Glutamatergic neuron (in vitro differentiated cells): ENCODE measurements at places on chromosomes 1 and 21. TPM values are rescaled to one million over a fixed set of nuclear protein-coding genes. Genes with fewer than 3 reads are reported as not detected.

Gene S100A1
- 35.4 TPM for total RNA-seq

Gene IL19
- total RNA-seq: not detected

Gene MFSD2A
- 5.6 TPM for total RNA-seq

Gene TNFRSF14
- 1.2 TPM for total RNA-seq

Gene ST3GAL3
- total RNA-seq: 16.5 TPM

Gene ALG14
- total RNA-seq: 4.7 TPM

Gene CRNN
- not detected for total RNA-seq

Gene LENEP
- 1.3 TPM for total RNA-seq

Gene VPS26C
- total RNA-seq: 60.3 TPM

Gene WDR64
- not detected for total RNA-seq

Gene ERVH48-1
- 0.59 TPM for total RNA-seq

Gene IFI6
- 1.4 TPM for total RNA-seq

Gene OR6K3
- total RNA-seq: not detected

Gene ADGRL4
- total RNA-seq: not detected

Gene NUAK2
- total RNA-seq: 8.0 TPM

Gene RPS27
- total RNA-seq: 881 TPM
